Spleen (tissue), 13 donors: ENCODE measurements at places on chromosomes 5 and 9. TPM values are rescaled to one million over a fixed set of nuclear protein-coding genes. Genes with fewer than 3 reads are reported as not detected.

GRCh38 chr9:135275571-135276289, 188.3 kb downstream of the OLFM1 start:
- DNase-seq: no peak

- no peak for DNase-seq
Measured at GRCh38 chr5:68593211-68593671, 377.7 kb downstream of the PIK3R1 start.

Gene FGD3
- 72.6 TPM for total RNA-seq

DNA sequence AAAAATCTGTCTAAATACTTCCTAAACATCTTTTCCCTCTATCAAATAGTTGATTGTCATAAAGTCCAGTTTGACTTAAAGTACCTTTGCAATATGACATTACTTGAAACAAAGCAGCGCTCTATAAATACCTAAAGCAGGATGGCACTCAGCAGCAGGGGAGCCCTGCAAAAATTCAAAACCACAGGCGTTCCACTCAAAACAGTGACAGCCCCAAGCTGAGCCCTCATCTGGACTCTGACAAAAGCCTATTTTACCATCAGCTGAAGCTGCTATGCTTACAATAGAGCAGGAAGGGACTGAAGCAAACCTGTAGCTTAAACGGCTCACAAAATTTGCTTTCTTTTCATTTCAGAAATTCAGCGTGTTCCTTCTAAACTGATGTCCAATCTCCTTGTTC, 11.5 kb downstream of the GABRA6 start:
- no peak for DNase-seq

- DNase-seq: no peak
Measured at GRCh38 chr9:131747352-131747751, 7.5 kb upstream of the RAPGEF1 start.

Gene ARL14EPL
- total RNA-seq: not detected

DNA sequence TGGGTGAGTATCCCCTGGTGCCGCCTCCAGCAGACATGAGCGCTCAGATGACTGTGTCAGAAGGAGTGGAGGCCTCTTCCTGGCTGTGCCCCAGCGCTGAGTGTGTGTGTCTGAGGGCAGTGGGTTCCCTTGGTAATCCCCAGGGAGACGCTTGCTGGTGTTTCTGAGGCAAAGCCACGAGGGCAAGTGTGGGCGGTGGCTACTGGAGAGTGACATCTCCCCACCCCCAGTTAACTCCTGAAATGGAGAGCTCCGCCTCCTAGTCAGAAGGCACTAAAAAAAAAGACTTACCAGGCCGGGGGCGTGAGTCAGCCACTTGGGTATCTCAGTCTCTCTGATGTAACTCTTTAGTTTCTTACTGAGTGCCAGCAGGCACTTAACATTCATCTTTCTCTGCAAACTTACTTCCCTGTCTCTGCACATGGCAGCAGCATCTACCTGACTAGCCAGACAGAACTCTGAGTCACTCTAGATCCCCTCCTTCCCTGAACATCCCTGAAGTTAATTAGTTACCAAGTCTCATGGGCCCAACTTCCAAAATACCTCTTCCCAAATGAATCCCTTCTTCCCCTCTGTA, 19.3 kb downstream of the ORM2 start:
- DNase-seq: peak; percentile 92

DNA sequence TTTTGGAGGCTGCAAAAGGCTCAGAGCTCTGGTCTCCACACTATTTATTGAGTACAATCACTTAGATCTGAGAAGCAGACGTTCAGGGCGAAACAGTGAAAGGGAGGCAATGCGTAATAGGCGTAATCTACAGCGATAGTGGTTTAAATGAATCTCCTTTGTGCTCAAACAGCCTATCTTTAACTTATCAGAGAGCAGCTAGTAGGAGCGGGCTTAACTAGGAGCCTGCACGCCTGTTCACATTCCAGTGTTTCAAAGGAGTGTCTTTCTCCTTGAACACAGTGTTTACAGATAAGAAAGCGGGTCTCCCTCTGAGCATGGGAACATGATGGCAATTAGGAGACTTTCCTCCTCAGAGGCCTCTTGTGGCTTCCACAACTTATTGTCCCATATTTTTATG, 49.4 kb downstream of the AP3B1 start:
- DNase-seq: no peak

Gene IL4
- total RNA-seq: not detected

Gene CNTNAP3
- 16.2 TPM for total RNA-seq

- DNase-seq: no peak
Measured at GRCh38 chr5:157888814-157889532, 30.0 kb upstream of the CLINT1 start.

DNA sequence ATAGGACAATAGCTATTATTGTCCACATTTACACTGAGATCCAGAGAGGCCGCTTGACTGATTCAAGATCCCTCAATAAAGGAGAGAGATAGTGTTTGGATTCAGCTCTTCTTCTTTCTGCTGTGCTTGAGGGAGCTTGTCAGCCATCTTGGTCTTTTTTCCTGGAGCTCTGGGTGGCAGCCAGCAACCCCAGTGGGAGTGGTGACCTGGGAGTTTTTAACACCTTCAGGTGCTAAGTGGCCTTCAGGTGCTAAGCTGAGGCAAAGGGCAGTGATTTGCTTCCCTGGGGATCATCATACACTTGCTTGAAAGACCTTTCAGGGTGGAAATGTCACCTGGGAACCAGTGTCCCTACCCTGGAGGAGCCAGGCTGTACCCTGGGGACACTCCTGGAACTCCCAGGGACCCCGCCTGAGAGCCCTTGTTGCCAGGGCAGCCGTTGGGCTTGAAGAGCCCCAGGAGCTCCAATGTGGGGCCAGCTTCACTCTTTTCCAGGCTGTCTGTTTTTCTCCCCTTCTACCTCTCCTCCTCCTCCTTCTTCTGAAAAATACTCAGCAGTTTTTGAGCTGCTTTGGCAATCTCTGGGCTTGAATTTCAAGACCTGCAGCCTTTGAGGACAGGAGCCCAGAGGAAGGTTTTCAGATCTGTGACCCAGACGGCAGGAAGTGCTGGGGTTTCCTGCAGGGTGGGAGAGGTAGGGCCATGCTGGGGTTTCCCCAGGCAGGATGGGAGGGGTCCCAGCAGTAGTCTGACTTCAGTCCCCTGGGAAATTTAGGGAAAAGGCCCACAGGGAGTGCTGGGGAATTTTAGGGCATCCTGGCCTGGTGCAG, 59.7 kb downstream of the FGF18 start:
- no peak for DNase-seq

- no peak for DNase-seq
Measured at GRCh38 chr9:124182741-124183140, 75.0 kb upstream of the NEK6 start.

DNA sequence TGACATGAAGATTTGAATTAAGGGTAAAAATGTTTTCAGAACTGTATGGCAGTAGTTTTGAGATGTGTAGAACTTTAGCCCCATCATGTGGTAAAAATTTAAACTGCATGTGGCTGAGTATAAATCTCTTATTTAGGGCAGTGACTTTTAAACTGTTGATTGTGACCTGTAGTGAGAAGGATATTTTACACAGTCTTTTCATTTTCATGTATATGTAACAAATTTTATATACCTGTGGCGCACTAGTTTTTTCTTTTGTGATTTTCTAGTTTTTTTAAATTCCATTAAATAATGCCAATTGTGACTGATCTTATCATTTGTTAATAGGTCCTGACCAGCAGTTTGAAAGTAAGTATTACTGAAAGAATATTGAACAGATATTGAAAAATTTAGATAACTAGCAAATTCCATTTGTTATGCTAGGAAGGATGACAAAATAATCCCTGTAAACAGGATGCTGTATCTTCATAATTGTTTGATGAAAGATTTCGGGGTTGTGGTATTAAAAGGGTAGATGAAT, 47.2 kb downstream of the GPBP1 start:
- DNase-seq: no peak

Gene SNX18
- 75.1 TPM for total RNA-seq

GRCh38 chr9:107283623-107284616, 841 bp downstream of the RAD23B start:
- peak; percentile 95 for DNase-seq

DNA sequence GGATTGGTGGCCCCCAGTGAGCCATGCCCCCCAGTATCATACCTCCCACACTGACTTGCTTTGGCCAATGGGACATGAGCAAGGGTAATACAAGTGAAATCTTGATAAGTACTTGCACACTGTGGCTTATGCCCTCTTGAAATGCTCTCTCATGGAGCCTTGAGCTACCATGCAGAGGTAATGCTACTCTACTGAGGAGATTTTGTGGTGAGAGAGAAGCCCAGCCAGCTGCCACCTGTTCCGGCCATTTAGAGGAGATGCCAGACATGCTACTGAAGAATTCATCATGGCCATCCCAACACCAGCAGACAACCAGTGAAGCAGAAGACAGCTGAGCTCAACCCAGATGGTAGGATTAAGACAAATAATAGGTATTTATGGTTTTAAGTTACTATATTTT, 299.5 kb downstream of the MEF2C start:
- DNase-seq: no peak

- DNase-seq: no peak
Measured at GRCh38 chr5:97735209-97735608, 552.2 kb upstream of the RIOK2 start.

GRCh38 chr5:19886123-19886917, 101.7 kb downstream of the CDH18 start:
- no peak for DNase-seq
